ENCODE measurements at places on chromosomes 3 and 15. TPM values are rescaled to one million over a fixed set of nuclear protein-coding genes. Genes with fewer than 3 reads are reported as not detected.

DNA sequence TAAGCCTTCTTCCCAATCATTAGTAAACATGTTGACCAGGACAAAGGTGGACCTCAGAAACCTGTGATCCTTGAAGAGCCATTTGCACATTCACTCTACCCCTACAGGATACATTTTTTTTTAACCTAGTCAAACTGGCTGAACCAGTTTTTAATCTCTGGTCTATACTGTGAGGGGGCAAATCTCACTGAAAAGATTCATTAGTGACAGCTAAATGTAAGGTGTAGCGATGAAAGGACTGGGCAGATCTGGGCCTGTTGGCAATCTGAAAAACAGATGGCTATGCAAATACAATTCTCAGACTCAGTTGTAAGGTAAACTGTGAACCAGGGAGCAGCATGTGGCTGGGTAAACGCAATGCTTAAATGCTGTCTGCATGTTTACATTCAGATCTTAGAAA is 75.6 kb upstream of the SNTN start:
- no peaks in the 10 kb centered on the region for H3K4me1 ChIP-seq
- no peak for DNase-seq
- no peaks in the 10 kb centered on the region for H3K36me3 ChIP-seq
- H3K27me3 ChIP-seq, result peaks cover 1% of the 10 kb centered on the region
- no peak overlapping the region for H3K27ac ChIP-seq

GRCh38 chr3:47010111-47010712 is 30.7 kb downstream of the NBEAL2 start:
- H3K4me1 ChIP-seq, result peaks cover 7% of the 10 kb centered on the region
- no peaks in the 10 kb centered on the region for H3K27me3 ChIP-seq
- H3K4me3 ChIP-seq, result no peak overlapping the region
- no peak overlapping the region for H3K27ac ChIP-seq
- H3K36me3 ChIP-seq, result peaks cover 25% of the 10 kb centered on the region

GRCh38 chr3:41601404-41601987 is 360.4 kb downstream of the ULK4 start:
- DNase-seq, result no peak
- no peaks in the 10 kb centered on the region for H3K4me1 ChIP-seq
- H3K4me3 ChIP-seq, result no peak overlapping the region
- H3K27ac ChIP-seq, result no peak overlapping the region
- no peaks in the 10 kb centered on the region for H3K36me3 ChIP-seq

- DNase-seq, result no peak
- peak overlapping the region; percentile 13 for H3K4me3 ChIP-seq
- H3K27ac ChIP-seq, result no peak overlapping the region
- peaks cover 88% of the 10 kb centered on the region for H3K27me3 ChIP-seq
- peaks cover 14% of the 10 kb centered on the region for H3K4me1 ChIP-seq
- no peaks in the 10 kb centered on the region for H3K36me3 ChIP-seq
Measured at GRCh38 chr15:52795464-52796227, 5.5 kb upstream of the ONECUT1 start.

GRCh38 chr3:126533506-126533905 is 9.6 kb downstream of the CHST13 start:
- peaks cover 9% of the 10 kb centered on the region for H3K27me3 ChIP-seq
- no peak overlapping the region for H3K4me3 ChIP-seq
- no peaks in the 10 kb centered on the region for H3K4me1 ChIP-seq
- no peak for DNase-seq
- no peak overlapping the region for H3K27ac ChIP-seq

- no peaks in the 10 kb centered on the region for H3K4me1 ChIP-seq
- DNase-seq, result no peak
- H3K36me3 ChIP-seq, result no peaks in the 10 kb centered on the region
- peaks cover 8% of the 10 kb centered on the region for H3K27me3 ChIP-seq
- H3K4me3 ChIP-seq, result no peak overlapping the region
Measured at GRCh38 chr3:195003893-195004289, 267.1 kb downstream of the XXYLT1 start.

DNA sequence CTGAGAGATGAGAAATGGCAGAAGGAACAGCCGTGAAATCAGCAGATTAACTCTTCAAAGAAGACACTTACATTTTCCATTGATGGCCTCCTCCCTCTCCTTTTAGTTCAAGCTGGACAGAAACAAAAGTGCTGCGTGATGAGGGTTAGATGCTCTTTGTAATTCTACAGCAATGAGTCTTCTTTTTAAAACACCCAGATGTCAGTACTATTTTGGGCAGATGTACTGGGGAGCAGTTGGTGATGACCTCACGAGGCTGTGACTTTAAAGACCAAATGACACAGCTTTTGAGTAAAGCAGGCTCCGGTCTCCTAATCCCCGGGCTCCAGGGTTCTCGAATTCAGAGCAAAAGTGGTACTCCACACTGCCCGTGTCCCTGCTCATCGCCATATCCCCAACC is 198.2 kb downstream of the SLCO3A1 start:
- no peaks in the 10 kb centered on the region for H3K36me3 ChIP-seq
- H3K27me3 ChIP-seq, result no peaks in the 10 kb centered on the region
- no peak overlapping the region for H3K27ac ChIP-seq
- no peak for DNase-seq
- no peak overlapping the region for H3K4me3 ChIP-seq

- no peaks in the 10 kb centered on the region for H3K4me1 ChIP-seq
- no peaks in the 10 kb centered on the region for H3K36me3 ChIP-seq
- H3K4me3 ChIP-seq, result no peak overlapping the region
Measured at GRCh38 chr15:59828861-59829260, 139.7 kb upstream of the BNIP2 start.

- no peak overlapping the region for H3K4me3 ChIP-seq
- H3K4me1 ChIP-seq, result no peaks in the 10 kb centered on the region
- no peak overlapping the region for H3K27ac ChIP-seq
- DNase-seq, result no peak
- peaks cover 2% of the 10 kb centered on the region for H3K36me3 ChIP-seq
- H3K27me3 ChIP-seq, result peaks cover 6% of the 10 kb centered on the region
Measured at GRCh38 chr15:73344056-73344455, 24.7 kb downstream of the HCN4 start.

DNA sequence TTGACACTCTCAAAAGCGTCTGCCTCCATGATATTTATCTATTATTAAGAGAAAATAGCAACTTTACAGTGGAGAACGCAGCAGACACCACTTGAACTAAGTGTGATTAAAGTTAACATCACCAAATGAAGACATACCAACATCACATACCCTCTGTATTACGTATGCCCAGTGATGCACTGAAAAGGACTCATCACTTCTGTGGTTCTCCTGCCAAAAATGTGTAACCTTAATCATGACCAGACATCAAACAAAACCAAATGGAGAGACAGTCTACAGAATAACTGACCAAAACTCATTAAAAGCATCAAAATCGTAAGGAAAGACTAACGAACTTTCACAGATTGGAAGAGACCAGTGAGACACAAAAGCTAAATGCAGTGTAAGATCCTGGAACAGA is 103.2 kb downstream of the PPP2R3A start:
- no peak overlapping the region for H3K27ac ChIP-seq
- no peaks in the 10 kb centered on the region for H3K36me3 ChIP-seq
- DNase-seq, result no peak
- no peak overlapping the region for H3K4me3 ChIP-seq
- no peaks in the 10 kb centered on the region for H3K27me3 ChIP-seq
- peaks cover 2% of the 10 kb centered on the region for H3K4me1 ChIP-seq

DNA sequence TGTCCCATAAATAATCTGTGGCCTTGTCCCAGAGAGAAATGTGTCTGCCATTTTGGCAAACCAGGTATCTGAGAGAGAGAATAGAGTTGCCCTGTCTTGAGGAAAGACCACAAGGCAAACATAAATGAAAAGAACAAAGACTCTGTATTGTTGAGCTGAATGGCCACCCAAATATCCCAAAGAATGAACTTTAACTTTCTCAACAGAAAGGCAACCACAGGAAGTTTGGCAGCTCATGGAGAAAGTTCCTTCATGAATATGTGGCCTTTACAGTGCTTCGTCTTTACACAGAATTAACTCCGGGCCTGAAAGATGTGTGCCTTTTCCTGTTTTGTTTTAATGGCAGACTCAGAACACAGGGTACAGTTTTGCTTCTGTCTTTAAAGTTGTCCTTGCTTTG is 41.4 kb upstream of the THBS1 start:
- no peak for DNase-seq
- no peaks in the 10 kb centered on the region for H3K4me1 ChIP-seq
- H3K36me3 ChIP-seq, result no peaks in the 10 kb centered on the region
- H3K27me3 ChIP-seq, result peaks cover 5% of the 10 kb centered on the region
- H3K27ac ChIP-seq, result no peak overlapping the region

- no peak for DNase-seq
- peaks cover 4% of the 10 kb centered on the region for H3K27me3 ChIP-seq
- H3K4me3 ChIP-seq, result no peak overlapping the region
- no peaks in the 10 kb centered on the region for H3K4me1 ChIP-seq
Measured at GRCh38 chr15:73398861-73399260, 30.1 kb upstream of the HCN4 start.

GRCh38 chr3:189826566-189826965 is 195.4 kb downstream of the TP63 start:
- no peaks in the 10 kb centered on the region for H3K4me1 ChIP-seq

DNA sequence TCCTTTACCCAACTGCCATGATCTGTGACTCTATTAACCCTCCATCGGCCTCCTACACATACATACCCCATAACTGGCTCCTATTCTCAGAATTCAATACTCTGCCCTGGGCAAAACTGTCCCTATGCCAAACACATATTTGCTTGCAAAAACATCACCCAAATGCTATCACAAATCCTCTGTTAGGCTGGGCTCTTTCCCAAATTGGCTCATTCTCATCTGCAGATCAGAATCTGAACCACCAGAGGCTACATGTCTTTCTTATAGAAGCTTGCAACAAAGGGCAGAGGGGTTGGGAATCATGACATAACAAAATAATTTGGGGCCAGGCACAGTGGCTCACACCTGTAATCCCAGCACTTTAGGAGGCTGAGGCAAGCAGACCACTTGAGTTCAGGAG is 45.4 kb upstream of the GOLM2 start:
- DNase-seq, result no peak
- no peaks in the 10 kb centered on the region for H3K4me1 ChIP-seq
- H3K4me3 ChIP-seq, result no peak overlapping the region
- no peak overlapping the region for H3K27ac ChIP-seq
- no peaks in the 10 kb centered on the region for H3K36me3 ChIP-seq
- peaks cover 3% of the 10 kb centered on the region for H3K27me3 ChIP-seq

GRCh38 chr15:35304389-35304788 is 219.3 kb upstream of the NANOGP8 start:
- no peak overlapping the region for H3K4me3 ChIP-seq
- DNase-seq, result no peak
- H3K4me1 ChIP-seq, result no peaks in the 10 kb centered on the region
- H3K27ac ChIP-seq, result no peak overlapping the region

GRCh38 chr15:50190166-50190570 is 8.2 kb downstream of the SLC27A2 start:
- H3K27ac ChIP-seq, result no peak overlapping the region
- no peak overlapping the region for H3K4me3 ChIP-seq
- H3K27me3 ChIP-seq, result no peaks in the 10 kb centered on the region
- peaks cover 11% of the 10 kb centered on the region for H3K4me1 ChIP-seq

DNA sequence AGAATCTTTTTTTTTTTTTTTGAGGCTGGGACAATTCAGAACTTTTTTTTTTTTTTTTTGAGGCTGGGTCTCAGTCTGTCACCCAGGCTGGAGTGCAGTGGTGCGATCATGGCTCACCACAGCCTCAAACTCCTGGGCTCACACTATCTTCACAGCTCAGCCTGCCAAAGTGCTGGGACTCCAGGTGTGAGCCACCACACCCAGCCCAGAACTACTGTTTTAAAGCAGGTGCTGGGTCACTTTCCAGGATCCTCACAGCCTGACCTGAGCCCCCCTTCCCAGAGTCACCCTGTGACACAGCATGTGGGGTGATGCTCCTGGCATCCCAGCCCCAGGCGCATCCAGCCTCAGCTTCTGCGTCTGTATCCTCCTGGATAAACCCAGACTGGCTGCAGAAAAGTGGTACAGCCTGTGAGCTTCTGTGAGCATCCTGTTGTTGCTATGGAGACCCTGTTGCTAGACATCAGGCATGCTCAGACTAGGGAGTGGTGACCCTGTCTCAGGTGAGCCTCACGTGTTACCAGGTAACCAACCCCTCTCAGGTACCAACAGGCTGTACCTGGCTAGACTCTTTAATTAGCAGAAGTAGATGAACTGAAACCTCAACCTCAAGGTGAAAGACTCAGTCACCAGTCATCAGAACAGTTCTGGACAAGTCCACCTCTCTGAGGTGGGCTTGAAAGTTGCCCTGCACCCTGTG is 15.0 kb downstream of the KLF13 start:
- H3K36me3 ChIP-seq, result peaks cover 12% of the 10 kb centered on the region
- no peak for DNase-seq
- no peak overlapping the region for H3K4me3 ChIP-seq

DNA sequence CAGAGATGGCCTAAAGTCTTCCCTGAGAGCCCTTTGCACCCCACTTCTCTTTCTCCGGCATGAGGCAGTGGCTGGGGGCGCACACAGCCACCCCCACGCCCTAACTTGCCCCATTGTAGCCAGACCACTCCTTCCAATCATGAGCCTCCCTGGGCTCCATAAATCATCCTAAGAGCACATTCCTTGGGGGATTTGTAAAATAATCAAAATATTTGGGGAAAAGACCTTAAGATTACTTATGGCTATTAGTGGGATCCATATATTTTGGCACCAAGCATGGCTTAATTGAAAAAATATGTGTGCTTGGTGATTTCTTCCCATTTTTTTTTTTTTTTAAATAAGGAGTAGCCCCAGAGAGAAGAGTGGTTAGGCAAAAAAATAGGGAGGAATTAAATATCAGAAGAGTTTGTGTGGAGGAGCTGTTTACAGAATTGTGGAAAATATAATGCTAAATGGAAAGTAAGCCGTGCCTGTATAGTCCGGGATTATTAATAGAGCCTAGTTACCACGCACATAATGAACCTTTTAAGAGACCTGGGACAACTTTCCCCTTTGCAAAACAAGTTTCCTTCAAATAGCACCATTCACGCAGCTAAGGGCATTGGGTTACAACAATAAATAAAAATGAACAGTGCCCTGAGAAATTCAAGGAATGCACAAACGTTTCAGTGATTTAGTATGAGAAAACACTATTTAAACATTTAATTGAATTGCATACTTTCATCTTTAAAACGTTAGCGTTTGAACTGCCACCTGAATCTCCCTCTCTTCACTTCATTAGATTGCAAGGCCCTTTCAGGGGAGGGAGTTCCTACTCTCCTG is 46.1 kb downstream of the SMAD6 start:
- no peak for DNase-seq
- H3K27ac ChIP-seq, result no peak overlapping the region
- no peaks in the 10 kb centered on the region for H3K27me3 ChIP-seq
- no peaks in the 10 kb centered on the region for H3K36me3 ChIP-seq
- no peak overlapping the region for H3K4me3 ChIP-seq

The RTP4 gene
- total RNA-seq, result 2.7 TPM

The MORC1 gene
- total RNA-seq, result not detected

The ZKSCAN7 gene
- 1.7 TPM for total RNA-seq

All from activated CD4-positive, alpha-beta memory T cell treated with anti-CD3 and anti-CD28 coated beads for 36 hours (primary cell).